ENCODE measurements at places on chromosomes 7 and 10.

GRCh38 chr7:125065001-125065400 lies 135.4 kb upstream of the POT1 start:
- no peak for DNase-seq

DNA sequence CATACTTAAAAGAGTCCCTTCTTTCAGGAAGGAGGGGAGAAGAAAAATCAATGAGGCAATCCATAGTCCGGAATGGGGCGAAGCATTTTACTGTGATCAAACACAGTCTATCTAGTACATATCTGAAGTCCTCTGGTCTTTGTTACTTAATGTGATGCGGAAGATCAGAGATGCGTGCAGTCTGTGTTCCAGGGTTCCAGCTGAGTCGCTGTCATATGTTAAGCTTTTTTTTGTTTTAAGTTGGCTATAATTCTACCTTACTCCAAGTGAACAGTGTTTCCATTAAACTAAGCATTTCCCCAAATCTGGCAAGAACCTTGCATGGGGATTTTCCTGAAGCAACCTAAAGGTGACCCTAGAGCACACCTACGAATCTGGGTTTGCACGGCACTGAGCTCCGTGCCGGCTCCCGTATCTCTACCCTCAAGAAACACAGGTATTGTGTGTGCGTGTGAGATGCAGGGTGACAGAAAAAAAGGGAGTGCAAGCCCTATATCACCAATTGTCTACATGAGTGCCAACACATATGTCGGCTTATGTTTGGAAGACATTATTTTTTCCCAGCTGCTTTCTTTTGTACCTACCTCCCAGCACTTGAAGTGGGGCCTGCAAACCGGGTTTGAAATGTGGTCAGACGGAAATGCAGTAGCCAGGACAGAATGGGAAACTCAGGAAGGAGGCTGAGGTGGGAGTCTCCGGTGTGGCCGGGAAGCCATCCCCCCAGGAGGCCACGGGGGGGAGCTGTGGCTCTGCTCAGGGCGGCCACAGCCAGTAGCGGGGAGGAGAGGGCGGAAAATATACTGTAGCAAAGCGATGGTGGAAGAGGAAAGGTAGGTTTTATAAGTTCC lies 435.8 kb upstream of the MGMT start:
- peak; percentile 47 for DNase-seq

GRCh38 chr7:135743907-135744731 lies 4.5 kb downstream of the FAM180A start:
- no peak for DNase-seq

- DNase-seq: peak; percentile 72
These were observed 3.7 kb upstream of the ELFN1 start for GRCh38 chr7:1666317-1666822.

- DNase-seq: no peak
These were observed 39.8 kb upstream of the ARL4A start for GRCh38 chr7:12647364-12648219.

DNA sequence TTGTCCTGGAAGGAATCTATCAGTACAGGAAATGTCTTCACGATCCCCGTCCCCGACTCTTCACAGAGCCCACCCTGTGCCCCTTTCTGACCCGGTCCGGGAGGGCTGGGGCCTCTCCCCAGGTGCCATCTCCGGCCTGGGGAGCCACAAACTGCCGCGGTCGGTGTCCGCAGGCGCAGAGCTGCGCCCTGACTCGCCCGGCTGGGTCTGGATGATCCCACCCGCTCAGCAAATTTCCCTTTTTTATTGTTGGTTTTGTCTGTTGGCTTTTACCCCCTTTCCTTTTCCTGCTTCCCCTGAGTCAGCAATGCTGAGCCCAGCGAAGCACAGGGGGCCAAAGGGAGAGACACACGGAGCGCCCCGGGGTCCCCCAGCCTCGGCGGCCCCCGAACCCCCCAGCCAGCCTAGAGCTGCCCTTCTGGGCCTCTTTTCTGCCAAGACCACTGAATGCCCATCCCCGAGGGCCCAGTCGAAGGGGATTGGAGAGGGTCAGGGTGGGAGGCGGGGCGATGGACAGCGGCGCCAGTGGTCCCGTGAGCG lies 30.9 kb downstream of the LEP start:
- DNase-seq: no peak

DNA sequence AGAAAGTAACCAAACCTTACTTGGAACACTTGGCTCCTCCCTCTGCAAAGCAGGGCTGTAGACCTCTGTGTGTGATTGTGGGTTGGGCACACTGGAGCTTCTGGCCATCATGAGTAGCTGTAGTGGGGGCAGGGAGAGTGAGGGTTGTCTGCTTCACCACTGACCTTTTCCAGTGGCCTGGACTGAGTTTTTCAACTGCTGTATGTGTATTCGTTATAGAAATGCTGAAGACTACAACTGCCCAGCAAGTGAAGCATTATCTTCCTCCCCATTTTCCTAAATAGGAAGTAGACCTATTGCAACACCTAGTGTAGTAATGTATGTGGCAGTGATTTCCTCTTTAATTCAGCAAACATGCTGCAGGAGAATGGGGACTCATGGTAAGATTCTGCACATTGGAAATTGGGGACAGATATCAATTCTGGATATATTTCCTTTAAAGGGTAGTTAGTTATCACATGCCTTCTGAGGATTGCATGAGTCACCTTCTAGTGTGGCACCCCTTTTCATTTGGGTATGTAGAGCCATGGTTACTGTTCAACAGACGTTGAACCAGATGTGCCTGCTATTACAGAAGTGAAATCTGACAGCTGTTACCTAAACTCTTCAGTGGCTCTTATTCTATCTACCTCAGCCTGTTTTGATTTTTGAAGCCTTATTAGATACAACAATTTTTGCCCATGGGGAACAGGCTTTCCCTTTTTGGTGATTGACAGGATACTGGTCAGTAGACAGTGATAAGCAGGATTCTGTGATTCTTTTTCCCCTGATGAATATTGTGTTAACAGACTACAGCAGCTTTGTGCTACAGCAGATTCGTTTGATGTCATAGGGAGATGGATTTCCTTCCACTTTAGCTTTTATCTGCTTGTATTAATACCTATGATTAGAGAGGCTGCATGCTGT lies 130.9 kb downstream of the SND1 start:
- DNase-seq: no peak

- no peak for DNase-seq
These were observed 43.2 kb upstream of the NRP1 start for GRCh38 chr10:33377658-33378025.

All from GM13977 (cell line).